ENCODE measurements at places on chromosomes 11 and 22.

DNA sequence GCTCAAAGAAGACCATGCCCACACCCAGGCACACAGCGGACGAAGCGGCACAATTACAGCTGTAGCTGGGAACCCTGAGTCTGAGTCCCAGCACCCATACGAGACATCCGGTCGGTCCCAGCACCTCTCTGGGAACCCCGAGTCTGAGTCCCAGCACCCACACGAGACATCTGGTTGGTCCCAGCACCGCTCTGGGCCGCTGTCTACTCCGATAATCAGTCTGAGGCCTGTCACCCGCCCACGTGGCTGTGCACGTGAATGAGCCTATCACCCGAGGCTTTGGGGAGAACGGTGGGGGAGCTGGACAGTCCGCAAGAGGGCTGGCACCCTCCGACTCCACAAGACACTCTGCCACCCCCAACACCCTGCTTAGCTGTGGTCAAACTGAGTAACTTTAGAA lies 6.2 kb downstream of the TTLL8 start:
- no peak for ATAC-seq

- ATAC-seq = no peak
These were observed 14.8 kb downstream of the DUSP18 start for GRCh38 chr22:30652852-30653251.

- ATAC-seq = no peak
These were observed 20.9 kb downstream of the BRSK2 start for GRCh38 chr11:1410366-1411291.

GRCh38 chr11:77471558-77472193 lies 2.2 kb downstream of the PAK1 start:
- ATAC-seq = no peak

All from gastroesophageal sphincter (tissue), 4 donors.